ENCODE measurements at places on chromosomes 1 and 21.

- peak; percentile 80 for DNase-seq
Measured at GRCh38 chr1:1630191-1630964, 1.6 kb upstream of the MMP23B start.

- DNase-seq = no peak
Measured at GRCh38 chr1:67818725-67819301, 14.5 kb downstream of the GNG12 start.

- no peak for DNase-seq
Measured at GRCh38 chr1:169873582-169874199, 20.0 kb downstream of the SCYL3 start.

GRCh38 chr21:35237287-35237686 is 188.2 kb upstream of the RUNX1 start:
- no peak for DNase-seq

GRCh38 chr1:24888971-24889676 is 41.0 kb downstream of the RUNX3 start:
- no peak for DNase-seq

GRCh38 chr1:67760030-67760821 is 73.0 kb downstream of the GNG12 start:
- peak; percentile 58 for DNase-seq

GRCh38 chr21:31475223-31475622 is 131.2 kb upstream of the TIAM1 start:
- no peak for DNase-seq

DNA sequence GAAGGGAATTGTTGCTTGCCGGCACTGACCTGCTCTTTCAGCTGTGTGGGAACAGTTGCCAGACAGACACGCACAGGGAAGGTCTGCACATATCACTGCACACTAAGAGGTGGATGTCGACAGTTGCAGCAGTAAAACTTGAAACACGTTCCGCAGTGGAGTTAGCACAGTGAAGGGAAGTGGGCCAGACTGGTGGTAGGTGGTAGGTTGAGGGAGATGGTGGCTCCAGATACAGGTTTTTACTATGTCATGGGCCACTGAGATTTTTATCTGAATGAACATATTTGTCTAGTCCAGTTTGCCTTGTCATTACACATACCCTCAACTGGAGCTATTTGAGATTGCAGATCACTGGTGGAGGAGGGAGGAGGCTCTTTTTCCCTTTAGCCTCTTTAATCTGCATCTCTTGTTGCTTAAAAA is 13.5 kb downstream of the MRPS6 start:
- no peak for DNase-seq

DNA sequence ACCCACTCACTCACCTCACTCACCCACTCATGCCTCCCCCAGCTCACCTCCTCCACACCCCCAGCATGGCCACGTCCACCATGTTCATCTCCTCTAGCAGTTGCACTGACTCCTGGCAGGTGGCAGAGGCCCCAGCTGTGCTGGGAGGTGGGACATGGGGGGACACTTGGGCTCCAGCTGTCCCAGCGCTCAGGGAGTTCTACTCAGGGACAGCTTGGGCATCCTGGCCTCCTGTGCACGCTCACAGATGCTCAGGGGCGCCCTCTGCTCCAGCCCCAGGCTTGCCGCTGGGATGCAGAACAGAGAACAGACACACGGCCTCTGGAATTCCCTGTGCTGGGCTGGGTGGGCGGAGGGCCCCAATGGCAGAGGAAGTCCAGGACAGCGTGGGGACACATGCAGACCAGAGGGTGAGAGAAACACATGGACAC is 5.2 kb downstream of the KRTAP10-8 start:
- no peak for DNase-seq

GRCh38 chr21:17768840-17769446 is 50.2 kb downstream of the C21orf91 start:
- DNase-seq = no peak

- no peak for DNase-seq
Measured at GRCh38 chr1:222064388-222065211, 322.7 kb upstream of the DUSP10 start.

DNA sequence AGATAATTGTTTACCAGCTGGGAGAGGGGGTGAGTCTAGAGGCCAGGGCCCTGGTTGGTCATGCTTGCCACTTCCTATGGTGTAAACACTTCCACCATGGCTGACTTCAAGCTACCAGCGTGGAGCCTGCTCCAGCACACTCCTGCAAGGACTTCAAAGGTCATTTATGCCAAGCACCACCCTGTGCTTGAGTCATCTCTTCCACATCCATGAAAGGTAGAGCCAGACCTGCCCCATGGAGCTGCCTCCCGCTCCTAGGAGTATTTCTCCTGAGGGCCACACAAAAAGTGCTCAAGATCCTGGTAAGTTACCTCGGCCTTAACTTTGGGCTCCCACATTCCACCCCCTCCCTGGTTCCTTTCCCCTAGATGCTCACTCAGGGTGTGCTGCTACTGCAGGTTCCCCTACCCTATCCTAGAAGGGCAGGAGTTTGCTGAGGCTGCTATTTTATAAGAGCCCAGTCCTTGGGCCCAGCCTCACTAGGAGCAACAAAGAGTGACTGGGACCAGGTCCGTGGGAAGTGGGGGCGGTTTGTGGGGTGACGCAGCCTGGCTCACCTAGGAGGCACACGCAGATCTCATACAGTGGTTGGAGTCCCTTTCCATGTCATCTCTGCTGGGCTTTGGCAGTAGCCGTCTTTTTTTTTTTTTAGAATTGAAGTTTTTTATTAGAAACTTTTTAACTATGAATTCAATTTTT is 2.4 kb downstream of the RAB7B start:
- DNase-seq = no peak

DNA sequence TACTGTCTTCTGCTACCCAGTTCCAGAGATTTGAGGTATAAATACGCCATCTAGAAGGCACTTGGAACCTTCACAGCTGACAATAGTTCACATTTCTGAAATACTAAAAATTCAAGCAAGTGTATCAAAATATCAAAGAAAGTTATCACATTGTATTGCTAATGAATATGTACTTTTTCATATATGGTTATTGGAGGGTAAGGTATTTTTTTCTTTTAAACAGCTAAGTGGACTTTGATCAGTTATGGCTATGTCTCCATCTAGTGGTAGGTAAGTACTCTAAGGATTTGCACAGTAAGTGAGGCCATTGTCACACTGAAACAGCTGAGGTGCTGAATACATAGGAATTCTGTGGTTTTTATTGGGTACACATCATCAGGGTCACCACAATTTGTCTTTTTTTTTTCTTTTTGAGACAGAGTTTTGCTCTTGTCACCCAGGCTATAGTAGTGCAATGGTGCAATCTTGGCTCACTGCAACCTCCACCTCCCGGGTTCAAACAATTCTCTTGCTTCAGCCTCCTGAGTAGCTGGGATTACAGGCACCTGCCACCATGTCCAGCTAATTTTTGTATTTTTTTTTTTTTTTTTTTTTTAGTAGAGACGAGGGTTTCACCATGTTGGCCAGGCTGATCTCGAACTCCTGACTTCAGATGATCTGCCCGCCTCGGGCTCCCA is 49.1 kb upstream of the CR2 start:
- DNase-seq = no peak
